ENCODE measurements at places on chromosomes 2 and 18.

GRCh38 chr2:200788121-200788718 lies 23.5 kb upstream of the BZW1 start:
- peaks cover 6% of the 10 kb centered on the region for H3K4me1 ChIP-seq
- no peak overlapping the region for H3K4me3 ChIP-seq
- no peak overlapping the region for H3K27ac ChIP-seq
- H3K27me3 ChIP-seq = peaks cover 3% of the 10 kb centered on the region
- DNase-seq = no peak

- DNase-seq = no peak
- no peak overlapping the region for H3K27ac ChIP-seq
- H3K4me3 ChIP-seq = no peak overlapping the region
- H3K36me3 ChIP-seq = no peaks in the 10 kb centered on the region
- H3K27me3 ChIP-seq = peaks cover 4% of the 10 kb centered on the region
Measured at GRCh38 chr2:65729246-65729645, 296.8 kb upstream of the SPRED2 start.

GRCh38 chr18:46761059-46761769 lies 4.4 kb upstream of the ST8SIA5 start:
- no peaks in the 10 kb centered on the region for H3K36me3 ChIP-seq
- H3K27me3 ChIP-seq = peaks cover 50% of the 10 kb centered on the region
- no peak for DNase-seq
- peaks cover 5% of the 10 kb centered on the region for H3K4me1 ChIP-seq
- no peak overlapping the region for H3K27ac ChIP-seq
- H3K4me3 ChIP-seq = no peak overlapping the region

- H3K4me1 ChIP-seq = no peaks in the 10 kb centered on the region
- no peak overlapping the region for H3K4me3 ChIP-seq
- H3K36me3 ChIP-seq = no peaks in the 10 kb centered on the region
Measured at GRCh38 chr2:21650569-21650968, 526.8 kb downstream of the TDRD15 start.

DNA sequence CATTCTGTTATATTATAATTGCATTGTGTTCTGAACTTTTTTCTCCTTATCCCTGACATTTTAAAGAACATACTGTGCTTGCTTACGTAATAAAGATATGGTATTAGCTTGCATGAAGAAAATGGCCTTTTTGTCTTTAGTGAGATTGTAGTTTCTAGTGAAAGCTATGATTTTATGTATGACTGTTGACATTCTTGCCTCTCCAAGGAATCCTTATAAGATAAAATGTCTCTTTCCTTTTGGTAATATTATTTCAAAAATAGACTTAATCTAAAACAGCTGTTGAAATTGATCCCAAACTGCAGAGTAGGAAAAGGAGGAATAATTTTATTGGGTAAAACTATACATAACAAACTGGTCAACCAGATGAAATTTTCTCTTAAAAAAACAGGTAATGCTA lies 40.8 kb upstream of the CCDC102B start:
- DNase-seq = no peak
- no peak overlapping the region for H3K27ac ChIP-seq
- H3K27me3 ChIP-seq = no peaks in the 10 kb centered on the region
- peaks cover 2% of the 10 kb centered on the region for H3K36me3 ChIP-seq
- no peaks in the 10 kb centered on the region for H3K4me1 ChIP-seq
- H3K4me3 ChIP-seq = no peak overlapping the region

GRCh38 chr18:24019641-24020331 lies 5.2 kb downstream of the TTC39C start:
- DNase-seq = peak; percentile 81
- peaks cover 23% of the 10 kb centered on the region for H3K36me3 ChIP-seq
- H3K27ac ChIP-seq = peak overlapping the region; percentile 94
- H3K27me3 ChIP-seq = no peaks in the 10 kb centered on the region
- H3K4me1 ChIP-seq = peaks cover 83% of the 10 kb centered on the region
- peak overlapping the region; percentile 64 for H3K4me3 ChIP-seq

- peaks cover 3% of the 10 kb centered on the region for H3K4me1 ChIP-seq
- no peaks in the 10 kb centered on the region for H3K27me3 ChIP-seq
- no peak overlapping the region for H3K27ac ChIP-seq
- no peak for DNase-seq
- no peak overlapping the region for H3K4me3 ChIP-seq
Measured at GRCh38 chr2:85939131-85939530, 50.3 kb upstream of the ST3GAL5 start.

DNA sequence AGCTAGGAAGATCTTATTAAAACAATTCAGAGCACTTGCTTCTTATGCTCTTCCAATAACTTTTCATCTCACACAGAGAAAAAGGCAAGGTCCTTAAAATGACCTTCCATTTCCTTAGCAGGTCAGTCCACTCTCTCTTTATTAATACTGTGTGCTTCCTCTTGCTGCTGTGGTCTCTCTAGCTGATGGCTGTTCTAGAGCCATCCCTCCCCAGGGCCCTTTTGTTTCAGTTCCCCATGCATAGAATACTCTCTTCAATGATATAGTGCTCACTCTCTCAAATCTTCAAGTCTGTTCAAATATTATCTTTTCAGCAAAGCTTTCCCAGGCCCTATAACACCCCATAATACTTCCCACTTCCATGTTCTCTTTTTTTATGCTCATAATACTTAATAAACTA lies 469.3 kb downstream of the METTL4 start:
- no peak overlapping the region for H3K4me3 ChIP-seq
- H3K27ac ChIP-seq = no peak overlapping the region
- H3K4me1 ChIP-seq = no peaks in the 10 kb centered on the region
- no peaks in the 10 kb centered on the region for H3K36me3 ChIP-seq

- H3K4me1 ChIP-seq = no peaks in the 10 kb centered on the region
- H3K36me3 ChIP-seq = no peaks in the 10 kb centered on the region
- H3K4me3 ChIP-seq = no peak overlapping the region
- no peaks in the 10 kb centered on the region for H3K27me3 ChIP-seq
Measured at GRCh38 chr18:49757513-49758262, 55.6 kb downstream of the ACAA2 start.

DNA sequence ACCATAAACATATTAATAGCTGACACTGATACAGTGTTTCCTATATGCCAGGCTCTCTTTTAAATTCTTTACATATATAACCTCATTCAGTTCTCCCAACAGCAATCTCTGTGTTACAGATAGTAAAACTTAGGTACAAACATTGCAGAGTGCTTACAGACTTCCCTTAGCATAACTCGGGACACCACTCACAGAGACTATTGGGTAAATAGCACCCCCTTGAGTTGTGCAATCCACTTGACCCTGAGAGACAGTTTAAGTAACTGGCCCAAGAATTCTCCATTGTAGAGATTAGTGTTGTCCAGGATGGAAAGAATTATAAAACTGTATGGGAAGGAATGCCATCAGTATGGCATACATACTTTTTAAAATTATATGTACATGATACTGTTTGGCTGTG lies 110.1 kb downstream of the POLE4 start:
- peaks cover 2% of the 10 kb centered on the region for H3K36me3 ChIP-seq
- H3K4me3 ChIP-seq = no peak overlapping the region
- H3K27me3 ChIP-seq = no peaks in the 10 kb centered on the region
- no peak overlapping the region for H3K27ac ChIP-seq
- H3K4me1 ChIP-seq = no peaks in the 10 kb centered on the region

GRCh38 chr18:69985239-69985638 lies 37.6 kb upstream of the CD226 start:
- H3K27me3 ChIP-seq = no peaks in the 10 kb centered on the region
- no peak overlapping the region for H3K4me3 ChIP-seq
- DNase-seq = no peak
- H3K27ac ChIP-seq = no peak overlapping the region
- H3K36me3 ChIP-seq = peaks cover 34% of the 10 kb centered on the region

DNA sequence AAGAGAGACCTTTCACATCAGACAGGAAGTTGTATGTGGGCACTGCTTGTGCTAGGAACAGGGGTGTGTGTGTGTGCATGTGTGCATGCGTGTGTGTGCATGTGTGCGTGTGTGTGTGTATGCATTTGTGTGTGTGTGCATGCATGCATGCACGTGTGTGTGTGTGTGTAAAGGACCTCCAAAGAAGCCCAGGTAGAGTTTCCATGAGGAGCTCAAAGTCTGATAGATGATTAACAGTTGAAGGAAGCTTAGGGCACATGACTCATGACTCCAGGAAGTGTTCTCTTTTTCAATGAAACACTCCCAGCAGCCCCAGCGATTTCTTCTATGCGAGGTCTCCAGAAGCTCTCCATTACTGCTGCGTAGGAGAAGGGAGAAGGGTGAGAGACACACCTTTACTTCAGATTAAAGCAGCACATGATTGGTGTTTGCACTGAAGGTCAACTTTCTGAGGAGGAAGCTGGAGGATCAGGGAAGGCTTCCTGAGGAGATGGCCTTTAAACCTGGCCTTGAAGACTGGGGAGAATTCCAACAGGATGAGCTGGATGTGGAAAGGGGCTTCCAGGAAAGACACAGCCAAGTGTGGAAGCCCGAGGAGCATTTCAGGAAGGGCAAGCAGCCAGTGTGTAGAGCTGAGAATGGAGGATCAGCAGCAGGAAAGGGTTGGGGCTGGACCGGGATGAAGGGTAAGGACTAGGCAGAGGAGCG lies 77.7 kb downstream of the SMAD4 start:
- peaks cover 17% of the 10 kb centered on the region for H3K4me1 ChIP-seq
- DNase-seq = peak; percentile 32
- H3K27me3 ChIP-seq = no peaks in the 10 kb centered on the region
- H3K36me3 ChIP-seq = no peaks in the 10 kb centered on the region

DNA sequence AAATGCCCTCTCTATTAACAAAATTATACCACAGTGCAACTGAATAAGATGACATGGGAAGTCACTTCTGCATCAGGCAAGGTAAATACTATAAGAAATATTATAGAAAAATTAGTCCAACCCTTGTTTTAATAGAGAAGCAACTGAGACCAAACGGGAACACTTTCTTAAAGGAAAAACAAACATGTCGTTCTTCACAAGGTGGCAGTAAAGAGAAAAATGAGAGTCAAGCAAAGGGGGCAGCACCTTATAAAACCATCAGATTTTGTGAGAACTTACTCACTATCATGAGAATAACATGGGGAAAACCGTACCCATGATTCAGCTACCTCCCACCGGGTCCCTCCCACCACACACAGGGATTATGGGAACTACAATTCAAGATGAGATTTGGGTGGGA lies 481.7 kb upstream of the CRIM1 start:
- H3K27me3 ChIP-seq = peaks cover 4% of the 10 kb centered on the region
- H3K27ac ChIP-seq = no peak overlapping the region
- H3K36me3 ChIP-seq = no peaks in the 10 kb centered on the region

DNA sequence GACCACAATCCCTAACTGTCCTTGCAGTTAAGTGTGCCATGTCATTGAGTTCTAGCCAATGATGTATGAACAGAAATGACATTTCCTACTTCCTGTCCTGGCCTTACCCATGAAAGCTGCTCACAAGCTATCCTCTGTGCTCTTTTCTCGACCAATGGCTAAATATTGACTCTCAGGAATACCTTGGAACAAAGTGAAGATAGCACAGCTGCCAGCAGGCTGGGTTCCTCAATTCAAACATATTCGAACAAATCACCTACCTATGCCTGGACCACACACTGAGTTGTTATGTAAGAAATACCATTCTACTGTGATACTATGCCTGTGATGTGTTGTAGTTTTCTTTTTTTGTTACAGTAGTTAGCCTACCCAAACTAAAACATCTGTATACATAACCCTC lies 65.1 kb downstream of the GAREM1 start:
- peaks cover 5% of the 10 kb centered on the region for H3K4me1 ChIP-seq
- H3K27ac ChIP-seq = no peak overlapping the region
- no peak for DNase-seq
- H3K4me3 ChIP-seq = no peak overlapping the region
- H3K27me3 ChIP-seq = peaks cover 10% of the 10 kb centered on the region

- H3K4me3 ChIP-seq = no peak overlapping the region
- peaks cover 3% of the 10 kb centered on the region for H3K27me3 ChIP-seq
- no peak for DNase-seq
- no peak overlapping the region for H3K27ac ChIP-seq
Measured at GRCh38 chr2:20067992-20068584, 16.7 kb upstream of the LAPTM4A start.

DNA sequence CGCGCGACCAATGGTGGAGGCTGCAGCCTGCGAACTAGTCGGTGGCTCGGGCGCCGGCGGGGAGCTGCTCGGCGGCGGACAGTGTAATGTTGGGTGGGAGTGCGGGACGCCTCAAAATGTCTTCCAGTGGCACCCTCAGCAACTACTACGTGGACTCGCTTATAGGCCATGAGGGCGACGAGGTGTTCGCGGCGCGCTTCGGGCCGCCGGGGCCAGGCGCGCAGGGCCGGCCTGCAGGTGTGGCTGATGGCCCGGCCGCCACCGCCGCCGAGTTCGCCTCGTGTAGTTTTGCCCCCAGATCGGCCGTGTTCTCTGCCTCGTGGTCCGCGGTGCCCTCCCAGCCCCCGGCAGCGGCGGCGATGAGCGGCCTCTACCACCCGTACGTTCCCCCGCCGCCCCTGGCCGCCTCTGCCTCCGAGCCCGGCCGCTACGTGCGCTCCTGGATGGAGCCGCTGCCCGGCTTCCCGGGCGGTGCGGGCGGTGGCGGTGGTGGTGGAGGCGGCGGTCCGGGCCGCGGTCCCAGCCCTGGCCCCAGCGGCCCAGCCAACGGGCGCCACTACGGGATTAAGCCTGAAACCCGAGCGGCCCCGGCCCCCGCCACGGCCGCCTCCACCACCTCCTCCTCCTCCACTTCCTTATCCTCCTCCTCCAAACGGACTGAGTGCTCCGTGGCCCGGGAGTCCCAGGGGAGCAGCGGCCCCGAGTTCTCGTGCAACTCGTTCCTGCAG lies at the start of gene HOXD9:
Gene HOXD9 (plus strand): TSS at position 37 of the 728 bp plus-strand sequence. CDS start 50 bp downstream, at position 87.
- H3K36me3 ChIP-seq = peaks cover 2% of the 10 kb centered on the region
- H3K4me3 ChIP-seq = peak within 1 kb of the TSS; percentile 53
- no peak within 1 kb of the TSS for H3K27ac ChIP-seq
- H3K27me3 ChIP-seq = peaks cover 75% of the 10 kb centered on the region
- H3K4me1 ChIP-seq = peaks cover 13% of the 10 kb centered on the region

DNA sequence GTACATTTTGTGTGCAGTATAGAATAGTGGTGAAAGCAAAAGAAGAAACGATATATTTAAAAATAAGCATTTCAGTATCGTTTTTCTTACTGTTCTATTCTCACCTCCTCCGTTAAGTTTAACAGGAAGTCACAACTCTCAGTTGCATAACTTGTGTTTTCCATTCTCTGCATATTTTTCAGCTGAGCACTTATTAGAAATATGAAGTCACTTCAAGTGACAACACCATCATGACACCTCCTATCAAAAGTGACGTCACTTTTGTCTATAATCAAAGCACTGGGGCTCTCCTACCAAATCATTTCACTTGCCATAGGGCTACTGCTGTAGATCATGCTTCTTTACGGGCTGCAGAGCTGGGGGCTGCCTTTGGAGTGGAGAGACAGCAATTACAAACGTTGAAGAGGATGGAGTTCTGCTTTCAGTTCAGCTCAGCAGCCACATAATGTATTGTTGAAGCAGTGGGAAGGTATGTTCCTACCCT lies 36.3 kb downstream of the STAT4 start:
- H3K27me3 ChIP-seq = no peaks in the 10 kb centered on the region
- peaks cover 34% of the 10 kb centered on the region for H3K36me3 ChIP-seq
- H3K27ac ChIP-seq = peak overlapping the region; percentile 87
- DNase-seq = peak; percentile 74
- H3K4me3 ChIP-seq = peak overlapping the region; percentile 57

DNA sequence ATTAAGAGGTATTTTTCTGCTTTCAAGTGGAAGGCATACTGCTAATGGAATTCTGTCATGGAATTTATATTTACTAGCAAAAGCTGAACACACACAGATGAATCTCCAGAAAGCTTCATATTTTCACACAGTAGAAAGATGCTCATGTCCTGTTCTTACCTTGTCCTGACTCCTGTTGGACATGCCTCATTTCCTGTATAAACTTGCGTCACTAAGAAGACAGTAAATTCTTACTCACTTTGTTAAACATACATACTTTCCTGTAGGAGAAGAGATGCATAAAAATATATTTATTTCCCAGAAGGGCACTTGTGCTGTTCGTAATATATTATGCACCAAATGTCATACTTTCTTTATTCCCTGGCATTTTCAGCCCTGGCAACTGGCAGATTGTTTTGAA lies 238.3 kb upstream of the RASGRP3 start:
- no peak for DNase-seq
- H3K27ac ChIP-seq = no peak overlapping the region
- no peak overlapping the region for H3K4me3 ChIP-seq
